ENCODE measurements at places on chromosomes 5 and 9.

GRCh38 chr5:14685757-14686156 lies 21.2 kb downstream of the OTULIN start:
- no peak for DNase-seq

DNA sequence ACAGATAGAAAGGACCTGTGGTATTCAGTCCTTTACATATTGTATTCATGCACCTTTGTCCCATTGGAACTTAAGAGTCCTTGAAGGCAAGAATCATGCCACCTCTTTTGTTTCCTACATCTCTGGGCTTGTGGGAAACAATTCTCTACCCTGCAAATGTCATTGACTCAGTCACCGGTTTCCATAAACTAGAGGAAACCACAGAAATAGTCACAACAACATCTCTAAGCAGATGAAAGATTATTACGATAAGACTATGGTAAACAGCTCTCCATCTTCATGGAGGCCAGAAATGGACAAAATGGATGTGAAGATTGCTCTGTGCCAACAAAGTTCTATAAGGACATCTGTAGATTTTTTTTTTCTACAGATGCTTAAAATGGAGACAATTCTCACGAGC lies 165.5 kb downstream of the PIK3R1 start:
- no peak for DNase-seq

DNA sequence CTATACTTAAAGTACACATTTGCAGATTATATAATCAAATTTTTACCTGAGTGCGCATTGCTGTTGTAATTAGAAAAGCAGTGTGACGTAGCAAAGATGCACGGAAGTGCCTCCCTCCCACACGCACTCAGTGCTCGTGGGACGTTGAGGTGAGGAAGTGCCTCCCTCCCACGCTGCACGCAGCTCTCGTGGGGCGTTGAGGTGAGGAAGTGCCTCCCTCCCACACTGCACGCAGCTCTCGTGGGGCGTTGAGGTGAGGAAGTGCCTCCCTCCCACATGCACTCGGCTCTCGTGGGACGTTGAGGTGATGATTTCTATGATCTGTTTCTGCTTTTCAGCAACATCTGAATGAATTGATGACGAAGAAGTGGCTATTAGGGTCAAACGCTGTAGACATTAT lies 21.0 kb downstream of the EXOC3 start:
- DNase-seq: no peak

DNA sequence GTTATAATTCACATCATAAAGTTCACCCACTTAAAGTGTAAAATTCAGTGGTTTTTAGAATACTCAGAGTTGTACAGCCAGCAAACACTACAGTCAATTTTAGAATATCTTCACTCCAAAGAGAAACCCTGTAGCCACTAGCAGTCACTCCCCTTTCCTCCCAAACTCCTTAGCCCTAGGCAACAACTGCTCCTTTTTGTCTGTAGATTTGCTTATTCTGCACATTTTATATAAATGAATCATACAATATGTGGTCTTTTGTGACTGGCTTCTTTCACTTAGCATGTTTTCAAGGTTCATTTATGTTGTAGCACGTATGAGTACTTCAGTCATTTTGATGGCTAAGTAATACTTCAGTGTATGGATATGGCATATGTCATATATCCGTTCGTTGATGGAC lies 38.7 kb downstream of the TGFBR1 start:
- DNase-seq: no peak

DNA sequence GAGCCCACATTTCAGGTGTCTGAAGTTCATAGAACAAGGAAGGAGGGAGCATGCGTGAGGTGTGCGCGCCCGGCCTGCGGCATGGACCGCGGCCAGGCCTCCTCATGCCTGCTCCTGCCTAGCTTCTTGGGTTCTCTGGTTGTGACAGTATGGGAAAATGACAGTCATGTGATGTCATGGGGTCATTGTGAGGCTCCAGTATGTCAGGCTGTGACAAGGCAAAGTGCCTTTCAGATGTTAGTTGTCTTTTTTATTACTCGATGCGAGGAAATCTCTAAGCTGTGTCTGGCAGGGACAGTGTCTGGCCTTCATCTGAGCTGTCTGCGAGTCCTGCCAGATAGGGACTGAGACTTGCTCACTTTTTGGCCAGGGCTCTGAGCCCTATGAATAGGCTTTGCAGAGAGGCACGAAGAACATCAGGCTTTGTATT lies 13.3 kb downstream of the UCK1 start:
- no peak for DNase-seq
